ENCODE measurements at places on chromosomes 16 and 17. TPM values are rescaled to one million over a fixed set of nuclear protein-coding genes. Genes with fewer than 3 reads are reported as not detected.

- DNase-seq = no peak
Measured at GRCh38 chr17:52147872-52148271, 10.6 kb downstream of the CA10 start.

The UNC45B gene
- total RNA-seq = 0.11 TPM

- DNase-seq = no peak
Measured at GRCh38 chr17:34658811-34659560, 79.6 kb downstream of the TMEM132E start.

DNA sequence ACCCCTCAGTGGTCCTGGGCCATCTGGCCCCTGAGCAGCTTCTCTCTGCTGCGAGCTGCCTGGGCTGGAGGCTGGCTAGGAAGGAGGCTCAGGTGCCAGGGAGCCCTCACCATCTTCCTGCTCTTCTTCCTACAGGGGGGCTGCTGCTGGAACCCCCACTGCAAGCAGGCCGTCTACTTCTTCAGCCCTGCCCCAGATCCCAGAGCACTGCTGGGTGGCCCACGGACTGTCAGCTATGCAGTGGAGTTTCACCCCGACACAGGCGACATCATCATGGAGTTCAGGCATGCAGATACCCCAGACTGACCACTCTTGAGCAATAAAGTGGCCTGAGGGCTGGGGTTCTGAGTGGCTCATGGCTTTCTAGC is 46.1 kb downstream of the PRMT7 start:
- DNase-seq = no peak

DNA sequence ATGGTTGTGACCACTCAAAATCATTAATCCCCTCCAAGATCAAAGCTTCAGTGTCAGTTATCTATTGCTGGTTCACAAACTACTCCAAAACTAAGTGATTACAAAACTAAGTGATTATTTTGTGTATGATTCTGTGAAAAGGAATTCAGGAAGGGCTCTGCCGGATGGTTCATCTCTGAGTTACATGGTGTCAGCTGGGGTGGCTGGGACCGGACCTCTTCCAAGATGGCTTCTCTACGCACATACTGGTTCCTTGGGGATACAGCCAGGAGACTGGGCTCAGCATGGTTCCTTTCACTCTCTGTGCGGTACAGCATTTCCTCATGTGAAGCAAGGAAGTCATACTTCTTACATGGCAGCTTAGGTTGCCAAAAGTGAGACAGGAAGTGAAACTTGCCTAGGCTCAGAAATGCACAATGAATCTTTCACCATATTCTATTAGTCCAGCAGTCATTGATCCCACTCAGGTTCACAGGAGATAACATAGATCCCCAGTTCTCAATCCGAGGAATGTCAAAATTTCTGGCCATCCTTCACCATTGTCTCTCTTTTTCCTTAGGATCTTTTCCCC is 97.9 kb upstream of the IRX6 start:
- no peak for DNase-seq
